Epithelial cell of proximal tubule (primary cell): ENCODE measurements at places on chromosomes 13 and 19.

DNA sequence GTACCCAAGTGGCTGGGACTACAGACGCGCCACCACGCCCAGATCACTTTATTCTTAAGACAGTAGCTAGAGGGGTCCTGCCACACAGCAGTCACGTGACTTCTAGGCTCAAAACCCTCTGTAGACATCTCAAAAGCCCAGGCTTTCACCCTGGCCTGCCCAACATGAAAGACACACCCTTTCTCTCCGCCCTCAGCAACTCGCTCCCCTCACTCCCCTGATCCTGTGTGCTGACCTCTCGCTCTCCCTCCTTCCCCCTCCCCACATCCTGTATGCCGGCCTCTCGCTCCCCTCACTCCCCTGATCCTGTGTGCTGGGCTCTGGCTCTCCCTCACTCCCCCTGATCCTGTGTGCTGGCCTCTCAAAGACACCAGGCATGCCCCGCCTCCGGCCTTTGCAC lies 77.4 kb downstream of the SLC15A1 start:
- DNase-seq = no peak

DNA sequence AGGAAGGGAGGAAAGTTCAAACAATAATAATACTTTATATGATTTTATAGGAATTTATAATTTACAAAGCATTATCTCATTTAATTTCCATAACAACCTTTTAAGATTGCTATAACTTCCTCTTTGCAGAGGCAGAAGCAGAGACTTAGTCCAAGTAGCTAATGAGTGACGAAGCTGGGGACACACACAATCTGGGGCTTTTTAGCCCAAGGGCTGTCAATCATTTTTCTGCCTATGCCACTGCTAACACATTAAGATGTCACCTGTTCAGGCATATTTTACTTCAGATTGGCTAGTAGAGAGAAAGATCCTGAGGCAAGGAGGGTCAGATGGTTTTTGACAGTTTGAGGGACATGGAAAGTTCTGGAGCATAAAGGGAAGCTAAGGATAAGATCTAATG lies 12.6 kb downstream of the SCEL start:
- DNase-seq = no peak

DNA sequence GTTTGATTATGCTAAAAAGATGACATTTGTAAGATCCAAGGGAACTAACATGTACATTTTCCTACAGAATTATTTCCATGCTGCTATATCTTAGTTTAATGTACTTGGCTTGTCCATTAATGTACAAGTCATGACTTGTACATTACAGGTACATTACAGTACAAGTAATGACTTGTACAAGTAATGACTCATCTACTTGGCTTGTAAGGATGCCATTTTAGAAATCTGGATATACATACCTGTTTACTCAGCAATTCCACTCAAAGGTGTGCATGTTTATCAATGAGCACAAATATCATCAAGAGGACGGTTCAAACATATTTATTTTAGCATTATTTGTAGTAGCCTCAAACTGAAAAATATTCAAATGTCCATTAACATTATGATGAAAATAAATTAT lies 87.0 kb upstream of the TRPC4 start:
- DNase-seq = no peak

- DNase-seq = no peak
Measured at GRCh38 chr19:19217099-19217498, 5.3 kb downstream of the NCAN start.

DNA sequence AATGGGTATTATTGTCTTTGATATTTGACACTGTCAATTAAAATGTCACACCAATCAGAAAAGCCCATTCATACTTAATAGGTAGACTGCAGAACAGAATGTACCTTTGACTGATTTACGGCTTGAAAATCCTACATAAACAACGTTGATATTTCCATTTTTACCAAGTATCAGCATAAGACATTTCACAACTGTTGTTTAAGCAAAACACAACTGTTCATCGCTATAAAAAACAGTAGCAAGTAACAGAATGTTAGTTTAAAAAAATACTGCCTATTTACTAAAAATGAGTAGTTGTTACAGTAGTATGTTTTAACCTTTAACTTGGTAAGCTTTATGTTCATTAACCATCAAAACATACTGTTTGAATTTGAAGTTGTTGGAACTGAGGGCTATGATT lies 1096.6 kb downstream of the PCDH17 start:
- DNase-seq = no peak

DNA sequence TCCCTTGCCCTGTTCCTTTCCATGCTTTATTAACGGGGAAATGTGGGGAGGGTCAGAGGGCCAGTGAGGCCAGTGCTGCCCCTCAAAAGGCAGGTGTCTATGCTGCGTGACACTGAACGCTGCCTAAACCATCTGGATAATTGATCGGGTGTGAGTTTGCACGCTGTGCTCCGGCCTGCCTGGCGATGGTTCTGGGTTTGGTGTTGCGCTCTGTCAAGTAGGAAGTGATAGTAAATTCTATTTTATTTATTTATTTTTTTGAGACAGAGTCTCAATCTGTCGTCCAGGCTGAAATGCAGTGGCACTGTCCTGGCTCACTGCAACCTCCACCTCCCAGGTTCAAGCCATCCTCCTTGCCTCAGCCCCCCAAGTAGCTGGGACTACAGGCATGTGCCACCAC lies 86.5 kb downstream of the ATP11A start:
- DNase-seq = no peak

DNA sequence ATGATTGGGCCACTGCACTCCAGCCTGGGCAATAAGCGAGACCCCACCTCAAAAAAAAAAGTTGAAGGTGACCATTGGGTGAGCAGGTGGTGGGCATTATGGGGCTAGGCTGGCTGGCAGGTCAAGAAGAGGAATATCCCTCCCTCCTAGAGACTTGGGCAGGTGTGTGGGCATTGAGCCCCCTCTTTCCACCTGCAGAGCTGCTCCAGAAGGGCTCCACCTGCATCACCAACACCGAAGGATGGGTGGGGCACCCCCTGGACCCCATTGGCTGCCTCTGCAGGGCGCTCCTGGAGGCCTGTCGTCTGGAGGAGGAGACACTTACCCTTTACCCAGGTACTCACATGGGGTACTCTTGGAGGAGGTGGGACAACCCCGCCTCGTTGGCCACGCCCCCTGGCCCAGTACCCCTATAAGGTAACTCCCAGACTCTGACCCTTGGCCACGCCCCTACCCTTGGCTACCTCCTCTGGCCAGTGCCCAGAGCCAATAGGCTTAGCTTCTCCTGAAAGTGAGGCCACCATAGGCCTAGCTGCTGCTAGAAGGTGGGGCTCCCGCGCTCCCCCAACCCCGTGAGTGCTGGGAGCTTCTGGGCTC lies 21.9 kb downstream of the ZSWIM4 start:
- no peak for DNase-seq

DNA sequence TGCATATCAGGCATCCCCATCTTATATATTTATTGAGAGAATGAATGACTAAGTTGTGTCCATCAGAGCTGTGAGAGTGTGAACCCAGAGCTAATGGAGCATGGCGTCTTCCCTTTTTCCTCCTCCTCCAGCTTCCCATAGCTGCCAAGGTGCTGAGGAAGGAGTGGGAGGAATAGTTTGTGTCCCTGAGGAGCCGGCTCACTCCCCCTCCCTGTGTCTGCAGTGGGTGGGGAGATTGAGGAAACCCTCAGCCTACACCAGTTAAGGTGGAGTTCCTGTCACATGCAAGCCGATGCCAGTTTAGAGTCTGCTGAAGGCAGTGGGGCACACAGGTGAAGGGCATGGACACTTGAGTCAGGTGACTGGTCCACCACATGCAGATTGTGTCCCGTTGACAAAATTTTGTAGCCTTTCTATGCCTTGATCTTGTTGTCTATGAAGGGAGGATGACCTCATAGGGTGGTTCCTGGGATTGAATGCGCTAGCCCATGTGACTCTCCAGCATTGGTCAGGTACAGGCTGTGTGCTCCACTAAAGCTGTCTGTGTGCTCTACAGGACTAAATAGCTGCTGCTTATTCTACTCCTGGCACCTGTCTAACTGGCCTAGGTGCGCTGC lies 47.6 kb upstream of the GPI start:
- DNase-seq = peak; percentile 51

- DNase-seq = no peak
Measured at GRCh38 chr13:94906605-94907004, 194.3 kb upstream of the SOX21 start.

DNA sequence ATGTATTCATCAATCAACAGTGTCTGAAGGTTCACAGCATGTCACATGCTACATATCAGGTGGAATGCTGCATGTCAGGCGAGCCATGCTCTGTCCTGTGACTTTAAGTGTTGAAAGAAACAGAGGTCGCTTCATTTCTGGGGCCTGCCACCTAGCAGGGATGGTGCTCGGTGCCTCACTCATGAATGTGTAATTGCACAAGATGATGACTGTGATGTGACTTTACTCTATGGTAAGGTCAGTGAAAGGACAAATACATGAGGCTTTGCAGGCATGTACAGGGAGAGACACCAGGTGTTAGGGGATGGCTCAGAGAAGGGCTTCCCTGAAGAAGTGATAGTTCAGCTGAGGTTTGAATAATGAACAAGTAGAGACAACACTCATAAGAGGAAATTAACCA lies 66.7 kb downstream of the FRY start:
- DNase-seq = no peak

DNA sequence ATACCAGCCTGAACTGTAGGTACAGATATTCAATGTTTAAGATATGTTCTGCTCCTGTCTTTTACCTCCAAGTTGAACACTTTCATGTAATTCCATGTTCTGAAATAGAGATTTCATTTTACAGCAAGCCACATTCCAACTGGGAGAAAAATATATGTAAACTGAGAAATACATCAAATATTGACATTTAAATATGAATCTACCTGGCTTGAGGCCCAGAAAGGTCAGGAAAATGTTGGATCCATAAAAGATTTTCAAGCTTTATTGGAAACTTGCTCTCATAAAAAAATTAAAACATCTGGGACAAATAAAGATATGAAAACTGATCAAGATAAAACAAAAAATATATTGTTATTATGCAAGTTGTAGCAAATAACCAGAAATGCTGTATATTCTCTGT lies 1078.7 kb upstream of the ATXN8OS start:
- DNase-seq = no peak

- no peak for DNase-seq
Measured at GRCh38 chr13:113616991-113617749, 32.6 kb downstream of the TFDP1 start.

- DNase-seq = no peak
Measured at GRCh38 chr19:1601613-1602064, 3.6 kb downstream of the UQCR11 start.

DNA sequence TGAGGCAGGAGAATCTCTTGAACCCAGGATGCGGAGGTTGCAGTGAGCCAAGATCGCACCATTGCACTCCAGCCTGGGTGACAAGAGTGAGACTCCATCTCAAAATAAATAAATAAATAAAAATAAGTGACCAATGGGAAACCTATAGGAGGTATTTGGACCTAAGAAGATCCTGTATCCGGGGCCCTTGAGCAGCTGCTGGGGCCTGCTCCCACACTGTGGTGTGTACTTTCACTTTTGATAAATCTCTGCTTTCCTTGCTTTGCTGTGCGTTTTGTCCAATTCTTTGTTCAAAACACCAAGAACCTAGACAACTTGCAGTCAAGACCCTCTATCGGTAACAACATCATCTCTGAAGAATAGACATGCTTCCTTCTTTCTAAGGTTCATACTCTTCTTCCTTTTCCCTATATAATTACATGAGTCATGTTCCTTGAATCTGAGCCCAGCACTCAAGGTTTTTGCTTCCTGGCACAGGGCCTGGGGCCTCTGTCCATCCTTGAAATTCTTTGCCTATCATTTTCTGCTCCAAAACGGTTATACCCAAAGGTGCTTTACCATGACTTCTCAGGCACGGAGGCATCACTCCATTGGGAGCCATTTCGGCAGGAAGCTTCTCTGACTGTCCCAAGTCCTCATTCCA lies 14.2 kb upstream of the PNMA8C start:
- no peak for DNase-seq

DNA sequence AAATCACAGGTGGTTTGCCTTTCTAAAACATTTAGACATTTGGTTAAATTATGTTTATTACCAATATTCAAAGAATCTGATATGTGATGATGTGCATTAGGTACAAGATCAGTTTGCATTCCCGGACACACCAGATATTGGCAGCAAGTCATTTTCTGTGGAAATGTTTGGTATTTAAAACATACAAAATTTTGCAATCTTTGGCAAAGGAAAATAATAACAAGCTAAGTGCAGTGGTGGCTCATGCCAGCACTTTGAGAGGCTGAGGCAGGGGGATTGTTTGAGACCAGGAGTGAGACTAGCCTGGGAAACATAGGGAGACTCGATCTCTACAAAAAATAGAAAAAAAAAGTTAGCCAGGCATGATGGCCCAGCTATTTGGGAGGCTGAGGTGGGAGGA lies 29.1 kb upstream of the TSC22D1 start:
- DNase-seq = no peak

GRCh38 chr19:52896431-52897137 lies 851 bp downstream of the ZNF320 start:
- DNase-seq = no peak

DNA sequence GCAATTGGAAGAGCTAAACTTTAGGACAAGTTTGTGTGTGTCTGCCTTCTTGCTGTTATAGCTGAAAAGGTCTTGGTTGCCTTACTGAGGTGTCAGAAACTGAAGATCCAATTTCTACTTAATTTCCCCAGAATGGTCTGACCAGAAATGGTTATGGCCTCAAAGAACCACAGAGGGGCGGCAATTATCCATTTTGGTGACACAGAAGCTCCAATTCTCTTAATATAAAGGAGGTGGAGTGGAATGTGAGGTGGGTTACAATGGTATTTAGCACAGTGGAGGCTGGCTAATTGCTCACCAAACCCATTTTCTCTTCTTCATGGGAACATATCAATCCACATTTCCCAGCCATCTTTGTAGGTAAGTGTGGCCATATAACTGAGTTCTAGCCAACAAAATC lies 1157.2 kb downstream of the OLFM4 start:
- no peak for DNase-seq

DNA sequence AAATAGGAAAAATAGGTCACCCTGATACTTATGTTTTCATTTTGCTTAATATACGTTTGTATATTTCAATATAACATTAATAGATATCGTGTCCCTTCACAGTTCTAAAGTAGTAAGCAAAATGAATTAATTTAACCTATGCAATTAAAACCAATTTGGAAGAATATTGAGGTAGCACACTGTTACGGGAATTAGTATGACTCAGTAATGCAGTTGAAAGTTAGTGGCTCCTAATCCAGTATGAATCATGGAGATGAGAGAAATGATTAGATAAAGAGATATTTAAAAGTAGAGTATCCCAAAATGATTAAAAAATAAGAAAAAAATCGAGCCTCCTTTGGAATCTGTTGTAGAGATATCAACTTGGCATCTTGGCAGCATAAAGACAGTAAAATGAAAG lies 177.0 kb upstream of the SLITRK6 start:
- DNase-seq = no peak

- no peak for DNase-seq
Measured at GRCh38 chr19:12482509-12482886, 2.1 kb downstream of the ZNF709 start.

DNA sequence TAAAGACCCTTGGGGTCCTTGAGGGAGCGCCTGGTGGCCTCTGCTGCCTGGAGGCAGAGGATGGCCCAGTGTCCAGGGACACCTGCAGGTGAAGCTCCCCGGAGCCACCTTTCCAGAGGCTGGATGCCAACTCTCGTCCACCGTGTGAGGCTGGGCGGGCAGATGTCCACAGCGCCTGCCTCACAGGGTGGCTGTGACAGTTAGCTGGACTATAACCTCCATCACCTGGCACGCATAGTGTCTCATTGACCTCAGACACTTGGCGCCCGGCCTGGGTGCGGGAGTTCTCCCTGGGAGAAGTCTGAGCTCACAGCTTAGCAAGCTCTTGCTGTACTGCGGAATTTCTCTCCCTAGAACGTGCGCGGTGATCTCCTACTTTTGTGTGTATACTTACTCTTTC lies 9.8 kb downstream of the BICRA start:
- no peak for DNase-seq

- DNase-seq = no peak
Measured at GRCh38 chr13:32060401-32060878, 28.9 kb downstream of the FRY start.
